Chondrocyte (in vitro differentiated cells): ENCODE measurements at places on chromosomes 6 and 20. TPM values are rescaled to one million over a fixed set of nuclear protein-coding genes. Genes with fewer than 3 reads are reported as not detected.
A peak's percentile ranks its signal among the peaks of the same experiment; 100 is the strongest.

DNA sequence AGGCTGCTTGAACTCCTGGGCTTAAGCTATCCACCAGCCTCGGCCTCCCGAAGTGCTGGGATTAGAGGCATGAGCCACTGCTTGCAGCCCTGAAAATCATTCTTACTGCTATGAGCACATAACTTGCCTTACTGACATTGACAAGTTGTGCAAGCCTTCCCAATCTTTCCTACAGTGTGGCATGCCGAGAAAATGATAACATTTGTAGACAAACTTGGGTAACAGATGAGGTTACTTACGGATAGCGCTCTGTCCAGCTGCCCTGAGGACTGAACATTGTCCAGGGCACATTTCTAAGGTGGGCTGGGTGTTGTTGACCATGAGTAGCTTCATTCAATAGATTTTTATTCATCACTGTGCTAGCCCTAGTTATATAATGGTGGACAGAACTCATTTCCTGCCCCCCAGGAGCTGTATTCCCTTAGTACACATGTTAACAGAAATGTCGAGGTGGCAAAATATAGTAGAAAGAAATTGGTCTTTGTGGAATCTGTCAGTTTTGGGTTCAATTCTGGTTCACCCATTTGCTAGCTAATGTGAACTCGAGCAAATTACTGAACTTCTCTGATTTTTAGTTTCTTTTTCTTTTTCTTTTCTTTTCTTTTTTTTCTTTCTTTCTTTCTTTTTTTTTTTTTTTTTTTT lies 118.4 kb upstream of the AKIRIN2 start:
- no peak overlapping the region for H3K27ac ChIP-seq
- peaks cover 25% of the 10 kb centered on the region for H3K4me1 ChIP-seq
- no peak for DNase-seq
- H3K4me3 ChIP-seq, result no peak overlapping the region
- H3K27me3 ChIP-seq, result peaks cover 13% of the 10 kb centered on the region
- H3K36me3 ChIP-seq, result no peaks in the 10 kb centered on the region

GRCh38 chr6:12275107-12275506 lies 15.1 kb upstream of the EDN1 start:
- H3K4me3 ChIP-seq, result no peak overlapping the region
- no peaks in the 10 kb centered on the region for H3K27me3 ChIP-seq

GRCh38 chr6:163232015-163232523 lies 182.4 kb upstream of the QKI start:
- H3K4me1 ChIP-seq, result no peaks in the 10 kb centered on the region
- peaks cover 6% of the 10 kb centered on the region for H3K27me3 ChIP-seq
- H3K36me3 ChIP-seq, result no peaks in the 10 kb centered on the region
- H3K4me3 ChIP-seq, result no peak overlapping the region

DNA sequence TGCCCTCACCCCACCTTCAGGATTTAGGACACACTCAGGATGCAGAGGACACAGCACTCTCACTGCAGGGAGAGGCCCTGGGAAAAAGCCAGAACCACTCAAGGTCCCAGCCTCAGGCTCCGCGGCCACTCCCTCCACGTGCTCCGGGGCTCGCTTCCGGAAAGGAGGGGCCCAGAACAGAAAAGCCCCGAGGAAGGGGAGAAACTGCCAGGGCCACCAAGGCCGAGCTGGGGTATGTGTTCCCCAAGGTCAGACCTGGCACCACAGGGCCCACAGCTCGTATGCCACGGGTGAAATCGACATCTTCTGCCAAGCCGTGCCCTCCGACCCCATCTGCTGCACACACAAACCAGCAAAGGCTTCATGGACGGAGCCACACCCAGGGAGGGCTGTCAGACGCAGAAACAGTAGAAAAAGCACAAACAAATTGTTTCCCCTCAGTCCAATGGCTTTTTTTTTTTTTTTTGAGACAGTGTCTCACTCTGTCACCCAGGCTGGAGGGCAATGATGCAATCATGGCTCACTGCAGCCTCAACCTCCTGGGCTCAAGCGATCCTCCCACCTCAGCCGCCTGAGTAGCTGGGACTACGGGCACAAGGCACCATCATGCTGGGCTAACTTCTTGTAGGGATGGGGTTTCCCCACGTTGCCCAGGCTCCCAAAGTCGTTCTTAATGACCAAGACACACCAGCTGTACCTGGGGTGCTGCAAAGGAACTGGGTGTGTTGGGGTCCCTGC lies 33.4 kb downstream of the SLC2A4RG start:
- H3K4me3 ChIP-seq, result no peak overlapping the region
- H3K36me3 ChIP-seq, result peaks cover 1% of the 10 kb centered on the region
- no peaks in the 10 kb centered on the region for H3K27me3 ChIP-seq
- peaks cover 15% of the 10 kb centered on the region for H3K4me1 ChIP-seq
- H3K27ac ChIP-seq, result peak overlapping the region; percentile 68

DNA sequence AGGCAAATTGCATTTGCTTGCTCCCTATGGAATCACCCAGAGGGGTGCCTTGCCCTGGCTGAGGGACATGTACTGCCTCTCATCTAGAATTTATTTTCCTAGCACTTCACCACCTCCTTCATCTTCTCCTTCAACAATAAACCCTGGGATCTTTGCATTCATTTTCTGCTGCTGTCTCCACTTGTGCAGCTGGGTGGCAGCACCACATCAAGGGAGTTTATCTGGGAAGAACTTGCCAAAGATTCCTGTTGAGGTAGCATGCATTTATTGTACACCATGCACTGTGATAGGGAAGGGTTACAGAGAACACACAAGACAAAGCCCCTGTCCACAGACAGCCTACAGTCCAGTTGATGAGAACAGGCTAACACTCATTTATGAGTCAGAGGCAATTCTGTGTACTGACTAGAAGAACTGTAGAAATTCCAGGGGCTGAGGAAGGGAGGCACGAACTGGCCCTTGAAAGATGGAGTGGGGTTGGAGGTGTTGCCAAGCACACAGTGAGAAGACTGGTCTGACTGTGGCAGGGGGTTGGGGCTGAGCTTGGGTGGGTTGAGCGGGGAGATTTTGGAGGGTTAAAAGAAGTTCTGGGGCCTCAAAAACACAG lies 17.5 kb downstream of the C20orf173 start:
- peaks cover 12% of the 10 kb centered on the region for H3K36me3 ChIP-seq
- H3K4me1 ChIP-seq, result peaks cover 12% of the 10 kb centered on the region
- no peaks in the 10 kb centered on the region for H3K27me3 ChIP-seq
- no peak overlapping the region for H3K27ac ChIP-seq
- DNase-seq, result no peak
- no peak overlapping the region for H3K4me3 ChIP-seq

- H3K4me1 ChIP-seq, result peaks cover 37% of the 10 kb centered on the region
- no peak overlapping the region for H3K4me3 ChIP-seq
- H3K27me3 ChIP-seq, result no peaks in the 10 kb centered on the region
- peak overlapping the region; percentile 84 for H3K27ac ChIP-seq
Observed at GRCh38 chr6:127464161-127464880, 5.1 kb upstream of the KIAA0408 start.

DNA sequence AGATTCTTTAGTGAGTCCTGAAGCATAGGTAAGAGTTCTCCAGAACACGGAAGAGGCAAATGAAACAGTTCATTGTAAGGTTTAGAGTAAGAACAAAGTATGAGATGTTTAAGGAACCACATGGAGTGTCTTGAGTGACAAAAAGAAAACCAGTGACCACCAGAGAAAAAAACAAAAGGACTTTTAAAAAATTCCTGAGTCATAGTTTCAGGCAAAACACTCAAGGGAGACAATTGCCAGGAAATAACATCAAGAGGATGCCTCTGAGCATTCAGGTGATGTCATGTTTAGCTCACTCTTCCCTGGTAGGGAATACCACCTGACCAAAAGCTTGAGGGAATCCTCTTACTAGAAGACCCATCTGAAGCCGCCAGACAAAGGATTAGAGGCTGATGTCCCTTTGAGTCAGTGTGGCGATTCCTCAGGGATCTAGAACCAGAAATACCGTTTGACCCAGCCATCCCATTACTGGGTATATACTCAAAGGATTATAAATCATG lies 110.3 kb downstream of the COL19A1 start:
- peaks cover 1% of the 10 kb centered on the region for H3K36me3 ChIP-seq
- H3K4me3 ChIP-seq, result no peak overlapping the region
- H3K27ac ChIP-seq, result no peak overlapping the region
- no peak for DNase-seq

DNA sequence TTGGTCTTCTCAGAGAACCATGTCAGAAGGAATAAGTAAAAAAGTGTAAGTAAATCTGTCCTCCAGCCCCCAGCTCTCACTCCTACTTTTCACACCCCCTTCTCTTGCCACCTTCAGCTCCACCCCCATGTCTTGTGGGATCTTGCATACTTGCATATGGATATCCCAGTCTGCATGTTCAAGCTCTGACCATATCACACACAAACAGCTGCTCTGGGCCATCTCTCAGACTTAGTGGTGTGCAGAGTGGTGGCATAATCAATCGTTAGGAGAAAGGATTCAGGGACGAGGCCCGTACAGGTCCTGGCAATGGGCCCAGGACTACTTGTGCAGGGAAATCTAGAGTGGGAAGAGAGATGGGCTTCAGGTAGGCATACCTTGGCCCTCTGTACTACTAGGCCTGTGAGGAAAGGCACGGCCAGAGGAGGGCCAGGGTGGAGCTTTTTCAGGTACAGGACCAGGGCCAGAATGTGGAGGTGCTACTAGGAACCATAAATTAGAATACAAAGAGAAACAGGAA lies 112.0 kb upstream of the SGK1 start:
- no peak overlapping the region for H3K4me3 ChIP-seq
- H3K27ac ChIP-seq, result no peak overlapping the region
- H3K36me3 ChIP-seq, result no peaks in the 10 kb centered on the region
- H3K27me3 ChIP-seq, result no peaks in the 10 kb centered on the region
- no peak for DNase-seq
- peaks cover 16% of the 10 kb centered on the region for H3K4me1 ChIP-seq

- H3K4me1 ChIP-seq, result no peaks in the 10 kb centered on the region
- no peaks in the 10 kb centered on the region for H3K27me3 ChIP-seq
- DNase-seq, result no peak
- no peak overlapping the region for H3K27ac ChIP-seq
- no peak overlapping the region for H3K4me3 ChIP-seq
- peaks cover 2% of the 10 kb centered on the region for H3K36me3 ChIP-seq
Observed at GRCh38 chr20:20477444-20478041, 109.6 kb downstream of the INSM1 start.

GRCh38 chr6:107435798-107436197 lies 23.6 kb downstream of the PDSS2 start:
- H3K4me3 ChIP-seq, result no peak overlapping the region
- no peak for DNase-seq
- peaks cover 13% of the 10 kb centered on the region for H3K4me1 ChIP-seq
- no peak overlapping the region for H3K27ac ChIP-seq
- H3K27me3 ChIP-seq, result no peaks in the 10 kb centered on the region

DNA sequence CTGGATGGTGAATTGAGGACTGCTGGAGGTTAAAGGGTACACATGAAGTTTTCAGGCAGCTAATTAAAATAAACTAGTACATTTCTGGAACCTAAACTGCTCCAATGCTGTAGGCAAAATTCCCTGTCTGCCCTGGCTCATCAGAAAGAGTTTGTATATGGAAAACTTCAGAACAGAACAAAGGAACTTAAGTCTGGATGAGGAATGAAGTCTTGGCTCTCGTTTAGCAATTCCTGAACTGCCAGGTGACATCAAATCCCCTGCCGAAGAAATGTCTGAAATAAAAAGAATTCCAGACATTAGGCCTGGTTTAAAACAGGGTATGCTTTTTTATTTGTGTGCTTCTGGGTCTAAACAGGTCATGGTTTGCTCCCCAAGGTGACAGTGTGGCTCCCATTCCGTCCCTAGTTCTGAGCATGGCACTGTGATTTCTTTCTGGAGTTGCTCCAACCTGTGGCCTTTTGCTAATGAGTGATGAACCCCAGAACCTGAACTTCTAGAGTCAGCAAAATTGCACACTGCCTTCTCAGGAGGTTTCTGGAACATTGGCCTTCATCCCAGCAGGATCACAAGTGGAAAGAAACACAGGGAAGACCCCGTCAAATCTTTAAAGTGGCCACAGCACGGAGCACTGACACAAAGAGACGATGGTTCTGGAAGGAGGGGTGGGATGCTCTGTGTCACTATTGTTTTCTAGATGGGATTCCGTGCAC lies 129.4 kb upstream of the NAA20 start:
- H3K27me3 ChIP-seq, result no peaks in the 10 kb centered on the region
- peak overlapping the region; percentile 95 for H3K27ac ChIP-seq
- peaks cover 4% of the 10 kb centered on the region for H3K36me3 ChIP-seq
- H3K4me1 ChIP-seq, result peaks cover 63% of the 10 kb centered on the region
- peak overlapping the region; percentile 24 for H3K4me3 ChIP-seq
- no peak for DNase-seq

GRCh38 chr6:130969166-130969565 lies 93.9 kb downstream of the EPB41L2 start:
- no peaks in the 10 kb centered on the region for H3K27me3 ChIP-seq
- DNase-seq, result no peak
- H3K4me1 ChIP-seq, result peaks cover 49% of the 10 kb centered on the region
- no peaks in the 10 kb centered on the region for H3K36me3 ChIP-seq
- peak overlapping the region; percentile 65 for H3K27ac ChIP-seq
- peak overlapping the region; percentile 65 for H3K4me3 ChIP-seq

DNA sequence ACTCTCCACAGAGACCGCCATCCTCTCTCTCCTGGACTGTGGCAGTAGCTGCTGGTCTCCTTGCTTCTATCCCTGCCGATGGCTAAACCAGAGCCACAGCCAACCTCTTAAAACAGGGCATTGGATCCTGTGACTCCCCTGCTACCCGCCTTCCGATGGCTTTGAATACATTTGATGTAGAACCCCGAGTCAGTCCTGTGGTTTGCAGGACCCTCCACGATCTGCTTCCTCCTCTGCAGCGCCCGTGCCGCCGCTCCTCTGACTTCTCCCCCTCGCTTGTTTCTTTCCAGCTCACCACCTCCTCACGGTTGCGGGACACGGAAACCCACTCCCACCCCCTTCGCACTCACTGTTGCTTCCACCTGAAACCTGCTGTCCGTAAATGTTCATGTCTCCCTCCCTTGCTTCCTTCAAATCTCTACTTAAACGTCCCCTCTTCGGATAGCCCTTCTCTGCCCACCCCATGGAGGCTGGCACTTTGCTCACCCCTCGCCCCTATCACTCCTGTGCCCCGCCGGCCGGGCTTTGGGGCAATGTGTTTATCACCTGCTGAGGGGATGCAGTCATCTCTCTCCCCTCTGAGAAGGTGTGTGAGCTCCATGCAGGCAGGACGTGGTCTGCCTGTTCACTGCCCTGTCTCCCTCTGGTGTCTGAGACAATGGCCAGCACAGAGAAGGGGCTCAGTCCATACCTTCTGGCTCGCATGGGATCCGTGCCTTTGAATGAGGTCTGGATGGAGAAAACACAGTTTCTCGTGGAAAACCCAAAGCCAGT lies 67.8 kb downstream of the GFOD1 start:
- no peaks in the 10 kb centered on the region for H3K27me3 ChIP-seq
- no peak for DNase-seq
- peaks cover 50% of the 10 kb centered on the region for H3K4me1 ChIP-seq
- H3K27ac ChIP-seq, result no peak overlapping the region

The COL9A1 gene
- 0.27 to 0.69 TPM in 2 of 3 replicates, not detected in the other for total RNA-seq

The DEFB119 gene
- not detected in 3 replicates for total RNA-seq

The MUCL3 gene
- 0.07 TPM in 1 of 3 replicates, not detected in the others for total RNA-seq

The ENPP3 gene
- total RNA-seq, result not detected in 3 replicates

The DPPA5 gene
- not detected in 3 replicates for total RNA-seq

The CPXM1 gene
- 6.2 to 6.4 TPM (median 6.3 TPM) in 3 replicates for total RNA-seq

The ATP6V1G2 gene
- total RNA-seq, result 2.4 to 4.1 TPM (median 3.0 TPM) in 3 replicates

The PAX1 gene
- total RNA-seq, result not detected in 3 replicates
